ENCODE measurements at places on chromosomes 12 and 14.

DNA sequence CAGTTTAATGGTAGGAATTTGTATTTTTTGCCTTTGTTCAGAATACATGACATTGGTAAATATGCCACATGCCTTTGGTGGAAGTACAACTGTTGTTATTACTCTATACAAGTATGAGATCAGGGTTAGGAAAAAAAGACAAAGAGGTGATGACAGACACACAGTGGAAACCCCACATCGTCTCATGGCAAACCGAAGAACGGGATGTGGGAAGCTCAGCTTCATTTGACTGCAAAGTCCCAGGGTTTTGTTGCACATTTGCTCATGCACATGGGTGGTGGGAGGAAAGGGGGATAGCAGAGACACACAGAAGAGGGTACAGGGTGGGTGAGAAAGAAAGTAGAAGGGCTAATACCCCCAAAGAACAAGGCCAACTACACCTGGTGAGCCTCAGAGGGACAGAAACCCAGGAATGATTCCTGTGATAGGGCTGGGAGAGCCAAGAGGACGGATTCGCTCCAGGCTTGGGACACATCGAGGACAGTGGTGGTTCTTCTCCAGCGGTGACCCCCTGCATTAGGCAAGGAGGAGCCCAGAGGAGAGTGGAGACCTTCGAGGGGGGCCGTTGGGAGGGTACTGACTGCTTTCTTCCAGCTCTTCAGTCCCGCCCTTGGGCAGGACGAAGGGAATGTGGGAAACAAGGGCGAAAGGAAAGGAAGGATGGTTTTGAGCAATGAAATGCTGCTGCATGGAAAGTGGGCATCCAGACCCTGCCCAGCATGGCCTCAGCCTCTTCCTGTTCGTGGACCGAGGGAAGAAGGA lies 8.1 kb downstream of the VAMP1 start:
- no peak for DNase-seq

DNA sequence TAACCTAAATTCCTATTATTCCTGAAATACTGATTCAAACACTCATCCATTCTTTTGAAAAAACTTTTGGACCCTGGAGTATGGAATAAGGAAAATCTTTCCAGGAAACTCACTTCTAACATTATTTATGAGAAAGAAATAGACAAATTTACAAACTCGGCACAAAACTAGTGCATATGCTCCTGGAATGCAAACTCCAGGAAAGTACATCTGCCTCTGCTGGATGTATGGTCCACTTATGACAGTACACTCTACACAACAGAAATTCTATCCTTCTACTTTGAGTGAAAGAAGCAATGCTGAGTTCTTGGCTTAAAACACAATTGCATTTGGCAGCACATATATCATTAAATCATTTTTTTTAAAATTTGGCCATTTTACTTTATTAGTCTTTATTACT lies 700.5 kb upstream of the STXBP6 start:
- no peak for DNase-seq

DNA sequence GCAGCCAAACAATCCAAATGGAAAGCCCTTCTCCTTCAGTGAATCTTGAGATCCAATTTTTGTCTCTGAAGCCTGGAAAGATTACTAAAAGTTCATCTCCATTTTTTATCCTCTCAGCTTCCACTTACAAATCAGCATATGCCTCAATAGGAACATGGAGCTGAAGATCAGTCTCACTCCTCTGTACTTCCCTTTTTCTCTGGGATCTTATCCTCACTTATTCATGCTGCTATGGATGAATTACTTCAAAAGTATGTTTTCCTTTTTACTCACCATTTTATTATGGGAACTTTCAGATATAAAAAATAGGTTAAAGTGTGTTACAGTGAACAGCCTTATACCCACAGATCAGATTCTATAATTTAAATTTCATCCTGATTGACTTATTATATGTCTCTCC lies 14.4 kb upstream of the NTF3 start:
- DNase-seq: no peak

DNA sequence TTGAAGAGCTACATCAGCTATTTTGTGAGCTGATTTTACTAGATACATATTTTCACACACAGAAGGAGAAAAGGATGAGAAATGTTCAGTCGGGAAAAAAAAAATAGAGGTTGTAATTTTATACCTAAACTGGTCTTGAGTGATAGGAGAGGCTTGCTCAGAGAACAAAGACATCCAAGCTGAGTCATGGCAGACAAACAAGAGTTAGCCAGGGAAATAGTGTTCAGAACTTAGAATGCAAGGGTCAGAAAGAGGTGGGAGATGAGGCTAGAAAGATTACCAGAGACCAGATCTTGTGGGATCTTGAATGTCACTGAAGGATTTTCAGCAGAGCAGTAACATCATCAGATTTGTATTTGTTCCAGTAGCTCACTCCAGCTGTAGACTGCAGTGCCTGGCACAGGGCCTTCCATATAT lies 121.9 kb upstream of the ATF1 start:
- no peak for DNase-seq

DNA sequence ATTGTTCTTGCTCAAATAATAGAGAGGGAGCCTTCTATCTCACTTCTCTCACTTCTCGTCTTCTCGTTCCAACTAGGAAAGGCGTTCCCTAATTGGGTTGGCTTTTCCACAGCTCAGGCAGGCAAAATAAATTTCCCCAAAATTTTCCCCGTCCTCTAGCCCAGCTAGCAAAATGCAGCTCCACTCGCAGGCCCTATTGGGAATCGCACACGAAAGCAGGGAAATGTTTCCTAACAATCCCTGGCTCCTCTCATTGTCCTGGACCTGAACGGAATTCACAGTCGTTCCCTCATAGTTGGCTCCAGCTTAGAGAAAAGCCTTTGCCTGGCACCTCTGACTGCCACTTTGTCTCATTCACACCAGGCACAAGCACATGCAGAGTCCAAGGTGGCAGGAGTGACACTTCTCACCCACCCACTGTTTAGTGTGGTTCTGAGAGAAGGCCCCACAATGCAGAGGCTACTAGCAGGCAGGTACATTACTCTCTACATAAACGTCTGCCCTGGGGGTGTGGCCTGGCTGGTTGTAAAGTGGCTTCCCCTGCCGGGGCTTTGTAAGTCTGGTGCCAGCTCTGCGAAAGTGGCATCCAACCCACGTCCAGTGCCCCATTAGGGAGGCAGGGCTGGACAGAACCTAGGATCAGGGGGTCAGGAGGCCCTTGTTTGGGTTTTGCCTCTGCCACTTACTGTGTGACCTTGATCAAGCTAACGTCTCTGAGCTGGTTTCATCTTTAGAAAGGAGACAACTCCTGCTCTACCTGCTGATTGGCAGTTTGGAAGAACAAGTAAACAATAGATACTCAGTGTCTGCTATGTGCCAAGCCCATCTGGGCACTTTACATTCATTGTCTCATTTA lies 4.2 kb downstream of the SERPINA10 start:
- no peak for DNase-seq

DNA sequence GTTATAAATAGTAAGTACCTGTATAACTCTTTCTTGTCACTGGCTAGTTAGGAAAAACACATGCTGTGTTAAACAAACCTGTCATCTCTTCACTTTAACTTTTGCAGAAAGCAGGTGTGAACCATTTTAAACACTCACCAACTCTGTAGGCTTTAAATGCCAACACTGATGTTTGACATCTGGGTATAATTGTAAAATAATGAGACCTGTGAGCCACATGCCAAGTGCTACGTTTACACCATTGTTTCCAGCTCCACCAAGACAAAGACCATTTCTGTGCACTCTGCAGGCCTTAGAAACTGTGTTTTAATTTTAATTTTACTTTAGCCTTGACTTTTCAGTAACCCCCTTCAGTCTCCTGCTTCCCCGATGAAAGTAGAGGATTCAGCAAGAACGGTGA lies 11.0 kb downstream of the TPH2 start:
- no peak for DNase-seq

- DNase-seq: no peak
These were observed 3.1 kb downstream of the AVIL start for GRCh38 chr12:57815177-57816000.

GRCh38 chr12:26471560-26471959 lies 276.2 kb downstream of the SSPN start:
- no peak for DNase-seq

DNA sequence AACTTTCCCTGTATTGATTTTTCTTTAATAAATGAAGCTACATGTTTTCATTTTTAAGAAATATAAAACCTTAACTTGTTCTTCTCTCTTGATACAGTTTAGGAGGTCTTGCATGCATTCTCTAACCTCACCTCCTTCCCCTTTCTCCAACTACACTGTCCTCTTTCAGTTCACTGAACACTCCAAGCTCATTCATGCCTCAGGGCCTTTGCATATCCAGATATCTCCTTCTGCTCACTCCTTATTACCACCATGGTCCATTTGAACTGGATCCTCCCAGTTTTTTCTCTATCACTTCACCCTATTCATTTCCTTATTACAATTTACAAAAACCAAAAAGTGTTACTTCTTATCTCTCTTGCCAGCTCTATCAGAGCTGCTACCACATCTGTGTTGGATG lies 242.9 kb upstream of the PLEKHG7 start:
- DNase-seq: no peak

DNA sequence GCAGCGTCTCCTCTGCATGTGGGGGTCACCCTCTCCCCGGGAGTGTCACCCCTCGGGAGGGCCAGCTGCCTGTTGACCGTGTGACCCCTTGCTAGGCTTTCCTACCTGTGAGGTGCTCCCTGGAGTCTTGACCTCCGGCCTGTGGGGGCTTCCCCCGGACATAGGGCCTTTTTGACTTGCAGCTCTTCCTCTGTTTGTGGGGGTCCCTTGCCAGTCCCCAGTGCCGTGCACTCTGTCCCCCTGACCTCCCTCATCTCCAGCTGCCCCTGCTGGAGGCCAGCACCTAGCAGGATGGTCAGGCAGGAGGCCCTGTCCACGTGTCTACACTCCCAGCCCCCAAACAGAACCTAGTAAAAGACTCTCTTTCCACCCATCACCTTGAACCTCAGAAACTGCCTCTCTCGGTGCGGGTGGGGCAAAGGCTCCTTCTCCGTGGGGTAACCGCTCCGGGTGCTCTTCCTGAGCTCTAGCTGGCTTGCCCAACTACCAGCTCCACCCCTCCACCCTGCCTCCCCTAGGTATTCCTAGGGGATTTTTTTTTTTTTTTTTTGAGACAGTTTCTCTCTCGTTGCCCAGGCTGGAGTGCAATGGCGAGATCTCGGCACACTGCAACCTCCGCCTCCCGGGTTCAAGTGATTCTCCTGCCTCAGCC lies 810 bp downstream of the AACS start:
- no peak for DNase-seq

- no peak for DNase-seq
These were observed 25.7 kb downstream of the TEP1 start for GRCh38 chr14:20387576-20387975.

DNA sequence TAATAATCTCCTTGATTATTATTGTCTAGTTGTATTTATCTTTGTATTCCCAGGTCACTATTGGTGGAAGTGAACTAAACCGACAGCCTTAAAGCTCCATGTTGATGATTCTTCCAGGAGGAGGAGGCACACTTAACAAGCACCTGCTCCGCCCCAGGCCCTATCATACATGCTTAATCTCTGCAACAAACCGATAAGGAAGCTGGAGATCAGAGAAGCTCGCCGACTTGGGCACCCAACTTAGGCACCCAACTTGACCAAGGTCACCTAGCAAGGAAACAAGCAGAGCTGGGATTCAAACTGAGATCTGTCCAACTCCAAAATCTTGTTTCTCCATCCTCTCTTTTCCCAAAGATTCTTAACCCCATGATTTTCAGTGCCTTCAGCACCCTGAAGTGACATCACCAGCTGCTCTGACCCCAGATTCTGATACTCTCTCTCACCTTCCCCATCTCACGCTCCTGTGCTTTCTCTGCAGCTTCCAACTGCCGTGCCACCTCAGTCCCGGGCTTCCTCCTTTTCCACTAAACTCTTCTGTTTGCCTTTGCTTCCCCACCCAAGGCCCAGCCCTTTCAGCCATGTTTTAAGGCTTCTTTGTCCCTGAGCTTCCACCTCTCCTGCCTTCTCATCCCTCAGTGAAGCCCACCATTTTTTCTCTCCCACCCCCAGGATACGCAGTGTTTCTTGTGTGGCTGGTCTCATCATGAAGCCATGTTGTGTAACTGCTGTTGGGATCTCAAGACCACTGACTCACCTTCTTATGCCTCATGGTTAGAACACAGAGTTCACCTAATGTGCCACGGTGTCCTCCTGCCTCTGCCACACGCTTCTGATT lies 6.6 kb upstream of the KRT18 start:
- DNase-seq: no peak

DNA sequence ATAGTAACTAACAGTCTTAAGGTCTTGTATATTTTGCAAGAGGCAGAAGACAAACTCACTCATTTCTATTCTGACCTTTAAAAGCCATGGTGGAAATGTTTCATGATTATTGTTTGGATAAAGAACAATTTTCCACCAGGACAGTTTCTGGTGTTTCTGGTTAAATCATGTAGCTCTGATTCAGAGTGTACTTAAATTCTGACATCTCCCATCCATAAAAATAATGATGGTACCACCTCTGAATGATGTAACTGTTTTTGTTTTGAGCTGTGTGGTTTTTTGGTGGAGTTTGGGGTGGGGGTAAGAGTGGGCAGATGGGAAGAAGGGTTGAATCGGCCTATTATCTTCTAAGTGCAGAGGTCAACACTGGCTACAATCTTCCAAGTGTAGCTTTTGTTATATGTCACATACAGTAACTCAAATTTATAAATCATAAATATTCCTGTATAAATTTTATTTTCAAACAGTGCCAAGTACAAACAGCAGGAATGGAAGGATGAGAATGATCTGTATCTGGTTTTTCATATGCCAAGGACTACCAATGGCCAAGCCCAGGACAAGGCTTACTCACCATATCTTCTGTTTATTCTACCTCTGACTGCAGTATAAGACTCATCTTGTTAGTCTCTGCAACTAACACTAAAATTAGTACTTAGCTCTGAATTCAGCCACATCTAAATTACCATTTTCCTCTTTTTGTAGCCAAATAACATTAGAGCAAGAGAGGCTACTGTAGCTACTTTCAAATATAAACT lies 108.7 kb downstream of the BCAT1 start:
- no peak for DNase-seq

DNA sequence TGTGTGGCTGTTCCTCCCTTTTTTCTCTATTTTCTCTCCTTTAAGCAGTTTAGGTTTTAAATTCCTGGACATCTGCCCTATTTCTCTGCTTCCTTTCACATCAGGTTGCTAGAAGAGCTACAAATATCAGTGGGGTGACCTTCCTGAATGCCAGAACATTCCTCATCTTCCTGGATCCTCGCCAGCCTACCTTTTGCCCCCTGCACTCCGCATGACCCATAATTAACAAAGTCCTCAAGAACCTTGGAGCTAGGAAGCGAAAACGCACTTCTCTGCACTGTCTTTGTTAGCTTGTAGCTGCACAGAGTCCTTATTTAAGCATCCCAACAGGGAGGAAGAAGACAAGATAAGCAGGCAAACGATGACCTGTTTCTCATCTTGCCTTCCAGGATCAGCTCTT lies 30.5 kb downstream of the VDR start:
- DNase-seq: no peak

- DNase-seq: no peak
These were observed 32.4 kb downstream of the GPR65 start for GRCh38 chr14:88037325-88037724.

GRCh38 chr12:7483343-7483742 lies 20.2 kb downstream of the CD163 start:
- no peak for DNase-seq

Data from left ventricle myocardium superior (tissue), 1 donor.